ENCODE measurements at places on chromosomes 7 and 10. TPM values are rescaled to one million over a fixed set of nuclear protein-coding genes. Genes with fewer than 3 reads are reported as not detected.

The TEX47 gene
- not detected for total RNA-seq

The ODAD2 gene
- total RNA-seq = not detected

The EGR2 gene
- 12.8 TPM for total RNA-seq

The RSPH10B2 gene
- total RNA-seq = 0.12 TPM

The TMEM229A gene
- total RNA-seq = not detected

The ASZ1 gene
- not detected for total RNA-seq

DNA sequence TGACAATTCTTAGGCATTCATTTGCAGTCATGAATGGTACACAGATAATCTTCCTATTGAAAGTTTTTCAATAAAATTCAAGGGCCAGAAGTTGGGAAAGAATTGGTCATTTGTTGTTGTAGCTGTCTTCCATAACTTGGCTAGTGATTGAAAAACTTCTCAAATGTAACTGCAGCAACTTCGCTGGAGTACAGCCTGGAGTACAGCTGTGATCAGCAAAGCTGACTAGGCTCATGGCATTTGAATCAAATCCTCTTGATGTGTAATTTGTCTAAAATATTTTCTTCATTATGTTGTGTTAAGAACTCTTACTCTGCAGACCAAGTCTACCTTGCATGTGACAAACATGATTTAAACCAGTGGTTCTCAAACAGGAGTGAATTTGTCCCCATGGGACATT is 226.5 kb upstream of the STEAP1 start:
- no peak for DNase-seq

- peak; percentile 70 for DNase-seq
These were observed 534 bp upstream of the ACBD5 start for GRCh38 chr10:27241010-27241651.

- DNase-seq = no peak
These were observed 121.4 kb downstream of the MAGI2 start for GRCh38 chr7:79332091-79332490.

- DNase-seq = no peak
These were observed 40.9 kb upstream of the PAPSS2 start for GRCh38 chr10:87618566-87619423.

DNA sequence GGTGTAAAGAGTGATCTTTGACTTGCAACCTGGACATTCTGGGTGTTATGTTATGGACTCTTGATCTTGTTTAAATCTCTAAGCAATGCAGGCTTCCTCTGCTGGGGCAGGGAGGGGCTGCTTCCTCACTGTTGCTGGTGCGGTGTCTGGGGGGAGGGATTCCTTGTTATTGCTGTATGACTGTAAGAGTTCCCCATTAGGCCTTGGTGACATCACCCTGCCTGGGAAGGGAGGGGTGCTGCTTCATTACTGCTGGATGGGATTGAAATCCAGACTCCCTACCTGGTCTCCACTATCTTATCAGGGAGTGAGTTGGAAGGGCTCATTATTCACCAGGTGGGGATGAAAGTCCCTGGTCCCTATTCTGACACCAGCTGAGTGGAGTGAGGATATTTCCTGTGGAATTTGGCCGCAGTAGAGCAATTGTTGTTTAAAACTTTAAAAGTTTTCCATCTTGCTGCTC is 8.8 kb downstream of the OGDH start:
- DNase-seq = peak; percentile 59

- no peak for DNase-seq
These were observed 473.7 kb downstream of the ATRNL1 start for GRCh38 chr10:115566867-115567266.

- no peak for DNase-seq
These were observed 24.7 kb downstream of the CTBP2 start for GRCh38 chr10:125135771-125136035.

- DNase-seq = no peak
These were observed 1006.3 kb downstream of the SORCS1 start for GRCh38 chr10:106158241-106158640.

- no peak for DNase-seq
These were observed 38.8 kb downstream of the SVOPL start for GRCh38 chr7:138662076-138662990.

DNA sequence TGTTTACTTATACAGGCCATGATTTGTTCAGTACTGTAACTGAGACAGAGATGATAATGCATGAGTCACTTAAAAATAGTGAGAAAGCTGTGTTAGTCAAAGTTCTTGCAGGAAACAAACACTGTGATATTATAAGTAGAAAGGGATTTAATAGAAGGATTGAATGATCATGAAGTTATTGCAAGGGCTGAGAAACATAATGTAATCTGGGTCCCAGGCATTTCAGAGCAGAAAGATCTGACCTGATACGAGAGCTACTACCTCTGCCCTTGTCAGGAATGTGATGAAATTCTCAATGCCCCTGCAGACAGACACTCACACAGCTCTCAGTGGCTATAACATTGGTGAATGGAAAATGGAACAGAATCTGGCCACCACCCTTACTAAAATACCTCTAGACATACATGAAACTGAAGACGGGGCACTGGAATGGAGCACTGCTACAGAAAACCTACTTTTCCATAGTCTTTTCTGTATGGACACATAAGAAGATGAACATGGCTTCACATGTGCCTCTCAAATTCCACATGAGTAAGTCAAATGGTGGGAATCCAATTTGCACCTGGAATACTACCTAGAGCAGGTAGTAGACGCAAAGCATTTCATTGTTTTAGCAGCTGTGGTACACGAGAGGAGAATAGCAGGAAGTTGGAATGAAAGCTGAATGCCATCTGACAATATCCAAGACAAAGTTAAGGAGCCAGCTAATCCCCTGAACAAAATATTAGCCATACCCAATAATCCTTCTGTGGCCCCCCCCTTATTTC is 19.1 kb upstream of the VWDE start:
- no peak for DNase-seq
